ENCODE measurements at places on chromosomes 4 and X.

DNA sequence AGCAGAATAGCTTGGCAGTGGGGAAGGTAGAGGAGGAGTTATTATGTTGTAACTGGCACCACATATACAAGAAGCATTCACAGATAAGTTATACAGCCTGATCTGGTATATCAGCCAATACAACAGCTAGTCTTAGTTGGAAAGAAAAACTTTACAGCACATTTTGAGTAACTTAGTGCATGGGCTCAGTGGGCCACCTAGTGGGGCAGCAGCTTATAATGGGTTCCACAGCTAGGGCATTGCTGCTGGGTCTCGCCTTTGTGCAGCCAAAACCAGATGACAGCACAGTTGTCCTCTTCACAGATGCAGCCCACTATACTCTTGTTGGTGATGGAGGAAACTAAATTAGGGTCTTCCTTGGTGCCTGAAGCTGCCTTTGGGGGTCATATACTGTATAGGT lies 448.1 kb upstream of the RASGEF1B start:
- ATAC-seq: no peak

DNA sequence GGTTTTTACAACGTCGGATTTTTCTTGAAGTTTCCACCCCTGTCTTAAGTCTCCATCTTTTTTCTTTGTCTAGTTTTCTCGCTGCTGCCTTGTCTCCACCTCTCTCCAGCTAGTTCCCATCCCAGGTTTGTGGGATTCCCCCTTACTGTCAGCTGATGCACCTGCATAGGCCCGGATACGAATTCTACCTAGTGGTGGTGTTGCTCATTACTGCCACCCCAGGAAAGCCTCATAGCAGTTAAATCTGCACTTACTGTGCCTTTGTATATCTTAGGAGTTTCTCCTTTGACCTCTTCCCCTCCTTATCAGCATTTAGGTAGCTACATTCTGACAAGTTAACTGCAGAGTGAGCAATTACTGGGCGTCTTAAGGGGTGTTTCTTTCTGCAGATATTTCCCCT lies 1693.1 kb upstream of the TENM3 start:
- no peak for ATAC-seq

DNA sequence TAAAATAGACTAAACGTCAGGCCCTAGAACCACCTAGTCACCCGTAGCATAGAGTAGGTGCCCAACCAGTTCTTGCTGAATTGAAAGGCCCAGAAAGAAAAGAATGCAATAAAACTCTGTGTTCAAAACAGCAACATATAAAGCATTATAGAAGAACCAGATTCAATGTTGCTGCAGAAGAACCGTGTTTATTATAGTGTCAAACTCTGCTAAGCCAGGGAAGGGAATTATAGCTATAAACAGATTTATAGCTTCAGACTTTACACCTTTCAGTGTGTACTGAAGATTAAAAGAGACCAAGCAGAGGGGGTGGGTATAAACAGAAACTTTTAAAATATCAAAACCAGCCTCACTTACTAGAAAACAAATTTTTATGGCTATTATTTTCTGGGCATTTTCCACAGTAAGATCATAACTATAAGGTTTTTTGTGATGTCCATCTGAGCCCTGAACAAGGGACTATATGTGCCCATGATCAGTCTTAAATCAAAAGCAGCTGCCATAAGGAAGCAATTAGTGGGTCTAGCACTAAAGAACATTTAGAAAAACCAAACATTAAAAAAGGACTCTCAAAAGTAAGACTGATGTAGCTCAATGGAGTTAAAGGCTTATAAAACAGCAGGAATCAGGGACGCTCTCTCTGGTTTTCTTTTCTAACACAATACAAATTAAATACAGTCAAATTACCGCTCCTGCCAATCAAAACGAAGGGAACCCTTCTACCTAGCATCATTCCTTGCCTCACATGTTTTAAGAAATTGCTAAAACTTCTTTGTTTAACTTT lies 219.7 kb upstream of the ETNPPL start:
- ATAC-seq: no peak

DNA sequence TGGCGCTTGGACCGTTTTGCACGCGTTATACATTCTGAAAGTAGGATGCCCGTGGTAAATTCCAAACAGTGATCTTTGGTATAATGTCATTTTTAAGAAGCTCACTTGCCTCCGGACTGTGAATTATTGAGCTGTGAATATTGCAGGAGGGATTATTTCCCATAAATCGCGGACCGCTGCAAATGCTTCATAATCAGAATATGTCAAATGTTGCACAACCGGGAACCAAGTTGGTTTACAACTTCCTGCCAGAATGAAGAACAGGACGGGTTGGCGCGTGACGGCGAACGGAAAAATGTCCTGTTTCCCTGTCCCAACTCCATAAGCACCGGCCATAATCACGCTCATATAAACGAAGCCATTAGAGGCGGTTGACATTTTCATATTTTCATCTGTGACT lies 67.6 kb downstream of the SHOX start:
- ATAC-seq: no peak

GRCh38 chr4:83217721-83218522 lies 66.7 kb downstream of the COQ2 start:
- peak; percentile 85 for ATAC-seq

- no peak for ATAC-seq
Measured at GRCh38 chr4:41709844-41710481, 38.6 kb downstream of the PHOX2B start.

- no peak for ATAC-seq
Measured at GRCh38 chr4:147576084-147576483, 41.1 kb upstream of the TMEM184C start.

DNA sequence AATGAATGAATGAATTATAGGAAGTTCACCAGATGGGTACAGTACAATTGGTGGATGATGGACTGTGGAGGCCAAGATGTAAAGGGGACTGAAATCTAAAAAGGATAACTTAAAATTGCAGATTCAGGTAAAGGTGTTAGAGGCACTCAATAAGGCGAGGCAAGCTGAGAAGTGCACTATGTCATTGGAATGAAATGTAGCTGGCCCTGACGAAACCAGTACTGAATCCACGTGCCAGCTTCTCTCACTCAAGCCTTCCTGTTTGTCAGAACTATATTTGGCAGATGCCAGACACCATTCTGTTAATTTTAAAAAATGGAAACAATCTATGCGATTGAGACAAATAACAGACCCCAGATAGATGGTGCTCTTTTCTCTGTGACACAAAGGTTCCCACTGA lies 1039.1 kb upstream of the TENM3 start:
- no peak for ATAC-seq

- no peak for ATAC-seq
Measured at GRCh38 chr4:138948918-138949317, 66.7 kb upstream of the NOCT start.

DNA sequence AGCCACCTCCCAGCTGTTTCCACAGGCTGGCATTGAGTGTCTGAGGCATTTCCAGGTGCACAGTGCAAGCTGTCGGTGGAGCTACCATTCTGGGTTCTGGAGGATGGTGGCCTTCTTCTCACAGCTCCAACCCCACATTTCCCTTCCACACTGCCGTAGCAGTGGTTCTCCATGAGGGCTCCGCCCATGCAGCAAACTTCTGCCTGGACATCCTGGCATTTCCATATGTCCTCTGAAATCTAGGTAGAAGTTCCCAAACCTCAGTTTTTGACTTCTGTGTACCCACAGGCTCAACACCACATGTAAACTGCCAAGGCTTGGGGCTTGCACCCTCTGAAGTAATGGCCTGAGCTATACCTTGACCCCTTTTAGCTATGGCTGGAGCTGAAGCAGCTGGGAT lies 10.3 kb upstream of the FRMPD4 start:
- ATAC-seq: no peak

DNA sequence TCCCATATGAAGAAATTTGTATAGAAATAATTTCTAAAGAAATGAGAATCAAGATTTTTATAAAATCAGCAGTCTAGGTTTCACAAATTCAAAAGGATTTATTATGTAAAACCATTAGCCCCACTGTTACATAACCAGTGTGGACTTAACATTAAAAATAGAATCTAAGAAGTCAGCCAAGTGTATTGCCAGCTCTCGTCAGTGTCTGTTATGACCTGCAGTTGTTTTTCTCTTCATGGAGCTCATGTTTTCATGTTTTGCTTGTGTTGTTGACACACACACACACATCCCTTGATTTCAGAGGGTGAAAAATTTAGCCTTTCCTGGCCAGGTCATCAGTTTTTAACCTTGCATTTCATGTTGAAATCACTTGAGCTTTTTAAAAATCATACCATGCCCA lies 39.5 kb downstream of the USP38 start:
- no peak for ATAC-seq

GRCh38 chr4:42359711-42360110 lies 37.6 kb upstream of the SHISA3 start:
- no peak for ATAC-seq

DNA sequence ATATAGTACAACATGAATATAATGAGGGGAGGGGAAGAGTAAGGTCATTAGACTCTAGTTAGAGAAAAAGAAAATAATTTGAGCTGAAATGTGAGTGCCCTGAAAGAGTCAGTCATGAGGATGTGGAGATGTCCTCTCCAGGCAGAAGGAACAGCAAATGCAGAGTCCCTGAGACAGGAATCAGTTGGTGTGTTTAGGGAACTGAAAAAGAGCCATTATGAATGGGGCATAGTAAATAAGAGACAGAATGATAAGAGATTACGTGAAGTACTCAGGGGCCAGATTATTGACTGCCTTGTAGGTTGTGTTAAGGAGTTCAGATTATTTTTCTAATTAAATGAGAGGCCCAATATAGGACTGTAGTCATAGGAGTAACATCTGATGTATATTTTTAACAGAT lies 147.0 kb downstream of the PDLIM5 start:
- no peak for ATAC-seq

DNA sequence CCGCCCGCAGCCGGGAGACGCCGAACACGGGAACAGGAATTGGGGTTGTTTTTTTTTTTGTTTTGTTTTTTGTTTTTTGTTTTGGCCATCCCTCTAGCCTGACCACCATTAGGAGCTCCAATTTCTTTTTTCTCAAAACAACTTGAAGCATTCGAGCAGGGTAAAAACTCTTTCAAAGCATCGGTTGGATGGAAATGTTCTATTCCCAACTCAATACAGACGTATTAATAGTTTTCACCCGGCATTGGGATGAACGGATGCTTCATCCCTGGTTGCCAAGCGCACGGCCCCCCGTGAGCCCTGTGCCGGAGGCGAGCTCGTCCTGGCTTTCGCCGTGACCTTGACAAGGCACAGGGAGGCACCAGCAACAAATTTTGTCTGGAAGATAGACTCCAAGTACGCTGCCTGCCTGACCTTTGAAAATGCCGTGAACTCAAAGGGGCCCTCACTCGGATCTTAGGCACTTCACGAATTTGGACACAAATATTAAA lies 352 bp upstream of the MAP3K15 start:
- ATAC-seq: no peak

GRCh38 chr4:77263247-77263646 lies 106.2 kb downstream of the CCNG2 start:
- ATAC-seq: no peak

- no peak for ATAC-seq
Measured at GRCh38 chr4:84920617-84921016, 45.9 kb downstream of the WDFY3 start.

DNA sequence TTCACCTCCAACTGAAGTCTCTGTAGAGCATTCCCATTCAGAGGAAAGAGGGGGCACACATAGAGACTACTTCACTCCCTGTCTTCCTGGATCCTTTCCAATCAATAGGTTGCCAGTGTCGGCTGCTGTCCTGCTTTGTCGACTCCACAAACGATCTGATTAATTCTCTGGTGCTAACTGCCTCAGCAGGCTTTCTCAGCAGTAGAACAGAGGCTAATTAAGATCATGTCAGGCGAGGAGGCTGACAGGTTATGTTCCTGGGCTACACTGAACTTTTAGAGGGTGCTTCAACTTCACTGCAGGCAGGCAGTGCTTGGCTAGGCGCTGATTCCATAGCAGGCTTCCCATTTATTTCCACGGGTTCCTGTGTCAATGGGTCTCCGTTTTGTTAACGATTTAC lies 79.2 kb downstream of the GRIA3 start:
- no peak for ATAC-seq

- ATAC-seq: no peak
Measured at GRCh38 chr4:1232661-1233621, 16.0 kb downstream of the CTBP1 start.

DNA sequence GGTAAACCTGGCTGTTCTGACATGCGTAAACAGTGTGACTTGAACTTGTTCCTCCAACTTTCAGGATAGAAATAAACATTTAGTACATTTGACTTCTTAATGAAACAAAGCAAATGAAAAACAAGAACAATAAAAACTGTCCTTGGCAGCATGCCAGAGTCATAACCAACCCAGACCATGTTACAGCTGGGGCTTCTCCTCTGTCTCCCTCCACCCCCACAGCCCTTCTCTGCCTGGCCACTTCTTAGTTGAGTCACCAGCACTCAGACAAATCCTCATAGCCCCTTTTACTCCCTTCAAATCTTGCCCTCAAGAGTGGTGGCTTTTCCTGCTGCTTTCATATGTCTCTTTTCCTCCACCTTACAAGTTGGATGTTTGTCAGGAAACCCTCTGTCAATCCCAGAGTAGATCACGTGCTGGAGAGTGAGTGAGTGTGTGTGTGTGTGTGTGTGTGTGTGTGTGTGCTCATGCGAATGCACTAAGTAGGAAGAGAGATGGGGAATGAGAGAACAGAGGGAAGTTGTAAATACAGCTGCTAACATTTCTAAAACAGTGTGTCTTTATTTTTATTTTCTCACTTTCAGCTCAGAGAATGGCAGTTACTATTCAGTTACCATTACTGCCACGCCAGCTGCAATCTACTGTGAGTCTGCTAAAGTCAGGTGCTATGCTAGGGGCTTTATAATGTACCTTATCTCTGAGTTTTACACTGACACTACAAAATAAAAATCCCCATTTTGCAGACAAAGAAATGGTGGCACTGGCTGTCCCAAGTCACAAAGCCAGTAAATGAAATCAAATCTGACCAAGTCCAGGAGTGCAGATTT lies 15.0 kb downstream of the SCARB2 start:
- peak; percentile 72 for ATAC-seq

DNA sequence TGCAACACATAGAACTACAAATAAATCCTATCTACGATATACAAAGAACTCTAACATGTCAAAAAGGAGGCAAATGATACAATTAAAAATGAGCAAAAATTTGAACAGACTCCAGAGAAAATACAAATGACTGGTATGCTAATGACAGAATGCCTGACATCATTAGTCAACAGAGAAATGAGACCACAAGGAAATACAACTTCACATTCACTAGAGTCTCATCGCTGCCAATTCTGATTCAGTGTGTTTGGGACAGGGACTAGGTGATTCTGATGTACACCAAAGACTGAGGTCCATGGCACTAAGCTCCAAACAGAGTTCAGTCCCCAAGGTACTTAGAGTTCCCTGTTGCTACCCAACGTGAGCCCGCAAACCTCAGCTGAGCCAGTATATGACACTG lies 23.4 kb downstream of the SLC2A9 start:
- no peak for ATAC-seq

DNA sequence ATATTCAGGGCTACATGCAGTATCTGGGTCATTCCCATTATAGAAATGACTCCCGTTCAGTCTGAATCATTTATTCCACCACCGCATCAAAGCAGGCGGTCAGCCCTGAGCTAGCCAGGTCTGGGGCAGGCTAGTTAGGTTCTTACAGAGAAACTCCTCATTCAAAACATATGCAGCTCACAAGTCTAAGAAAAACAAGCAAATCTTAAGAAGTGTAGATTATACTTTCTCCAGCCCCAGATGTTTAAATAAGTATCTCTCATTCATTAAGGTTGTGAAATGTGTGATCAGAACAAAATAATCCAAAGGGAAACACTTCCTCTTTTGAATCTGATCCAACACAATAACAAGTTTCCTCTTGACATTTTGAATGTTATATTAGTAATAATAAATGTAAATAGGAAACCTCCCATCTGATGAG lies 441.9 kb downstream of the INPP4B start:
- ATAC-seq: peak; percentile 5
